Temporal lobe (tissue), 4 donors: ENCODE measurements at places on chromosomes 6 and 20. TPM values are rescaled to one million over a fixed set of nuclear protein-coding genes. Genes with fewer than 3 reads are reported as not detected.

CST7 gene
- total RNA-seq: 0.25 TPM

CHRNA4 gene
- total RNA-seq: 22.4 TPM

CARMIL1 gene
- 21.1 TPM for total RNA-seq

OTOR gene
- under 0.01 TPM for total RNA-seq
